Epithelial cell of umbilical artery (primary cell): ENCODE measurements at places on chromosomes 4 and X. TPM values are rescaled to one million over a fixed set of nuclear protein-coding genes. Genes with fewer than 3 reads are reported as not detected.

EGF gene
- total RNA-seq = under 0.01 and 0.15 TPM in 2 replicates

FATE1 gene
- not detected in 2 replicates for total RNA-seq

HERC6 gene
- 8.4 and 57.9 TPM in 2 replicates for total RNA-seq

TFE3 gene
- 15.3 and 18.1 TPM in 2 replicates for total RNA-seq

BEND2 gene
- total RNA-seq = not detected in 2 replicates

NOX1 gene
- not detected in 2 replicates for total RNA-seq

SPANXA1 gene
- not detected in 2 replicates for total RNA-seq

TENM3 gene
- total RNA-seq = 17.2 and 18.7 TPM in 2 replicates

MAGEA2B gene
- total RNA-seq = not detected in 2 replicates

CSAG2 gene
- not detected in 2 replicates for total RNA-seq

HELT gene
- total RNA-seq = not detected in 2 replicates

IQCM gene
- not detected in 2 replicates for total RNA-seq

PSAPL1 gene
- total RNA-seq = not detected in 2 replicates

TCEAL2 gene
- total RNA-seq = not detected in 2 replicates

KIF4A gene
- 15.9 and 22.5 TPM in 2 replicates for total RNA-seq

PTTG2 gene
- total RNA-seq = not detected in 2 replicates
